Activated T-cell treated with anti-CD3 and anti-CD28 coated beads, Interleukin-2, amount 50 U/mL, for 24 hours (primary cell): ENCODE measurements at places on chromosomes 11 and 22.

GRCh38 chr11:133134314-133135173, 397.8 kb downstream of the OPCML start:
- DNase-seq, result peak; percentile 38

GRCh38 chr22:38724926-38725571, 19.3 kb downstream of the GTPBP1 start:
- no peak for DNase-seq

GRCh38 chr11:64690235-64690634, 32.8 kb downstream of the NRXN2 start:
- DNase-seq, result no peak

- no peak for DNase-seq
Measured at GRCh38 chr11:76783294-76783895, at the start of gene TSKU. TSKU (plus strand) TSS chr11:76783356; CDS start chr11:76795617, 12,261 bp downstream.

DNA sequence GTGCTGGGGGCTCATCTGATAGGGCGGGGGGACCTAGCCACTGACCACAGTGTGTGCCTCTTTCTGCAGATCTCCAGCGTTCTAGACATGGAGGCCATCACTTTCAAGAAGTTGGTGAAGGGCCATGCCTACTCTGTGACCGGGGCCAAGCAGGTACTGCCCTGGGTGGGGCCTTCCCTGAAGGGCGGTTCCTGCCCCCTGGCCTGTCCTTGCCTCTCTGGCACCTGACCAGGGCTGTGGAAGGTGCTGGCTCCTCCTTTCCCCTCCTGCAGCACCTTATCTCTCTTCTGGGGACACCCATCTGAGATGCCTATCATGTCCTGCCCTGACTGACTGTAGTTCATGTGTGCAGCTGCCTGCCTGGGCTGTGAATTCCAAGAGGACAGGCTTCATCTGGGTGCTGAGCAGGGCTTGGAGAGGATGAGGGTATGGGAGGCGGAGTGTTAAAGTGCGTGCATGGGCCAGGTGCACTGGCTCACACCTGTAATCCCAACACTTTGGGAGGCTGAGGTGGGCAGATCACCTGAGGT, 5.5 kb downstream of the CAPN1 start:
- no peak for DNase-seq

GRCh38 chr11:7688238-7688826, 15.0 kb upstream of the CYB5R2 start:
- DNase-seq, result no peak

DNA sequence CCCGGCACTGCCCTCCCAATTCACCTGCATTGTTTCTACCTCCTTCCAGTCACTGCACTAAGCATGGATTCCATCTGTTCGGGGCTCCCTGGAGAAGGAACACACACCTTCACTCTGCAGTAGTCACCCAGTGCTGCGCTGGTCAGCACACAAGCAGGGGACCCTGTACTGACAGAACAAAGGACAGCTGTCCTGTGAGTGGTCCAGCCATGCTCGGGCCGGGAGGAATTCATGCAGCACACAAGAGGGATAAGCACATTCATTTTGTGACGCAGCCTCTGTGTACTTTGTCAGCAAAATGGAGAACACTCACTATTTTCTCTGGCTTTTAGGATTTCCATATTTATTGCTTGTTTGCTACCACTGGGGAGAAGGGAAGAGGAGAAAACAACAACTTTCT, 167.3 kb downstream of the NTM start:
- no peak for DNase-seq

- DNase-seq, result peak; percentile 73
Measured at GRCh38 chr11:77082838-77083565, 16.2 kb downstream of the CAPN5 start.

GRCh38 chr11:3193373-3194015, 25.1 kb downstream of the MRGPRG start:
- DNase-seq, result peak; percentile 22

GRCh38 chr11:35134403-35135148, 4.4 kb upstream of the CD44 start:
- no peak for DNase-seq

DNA sequence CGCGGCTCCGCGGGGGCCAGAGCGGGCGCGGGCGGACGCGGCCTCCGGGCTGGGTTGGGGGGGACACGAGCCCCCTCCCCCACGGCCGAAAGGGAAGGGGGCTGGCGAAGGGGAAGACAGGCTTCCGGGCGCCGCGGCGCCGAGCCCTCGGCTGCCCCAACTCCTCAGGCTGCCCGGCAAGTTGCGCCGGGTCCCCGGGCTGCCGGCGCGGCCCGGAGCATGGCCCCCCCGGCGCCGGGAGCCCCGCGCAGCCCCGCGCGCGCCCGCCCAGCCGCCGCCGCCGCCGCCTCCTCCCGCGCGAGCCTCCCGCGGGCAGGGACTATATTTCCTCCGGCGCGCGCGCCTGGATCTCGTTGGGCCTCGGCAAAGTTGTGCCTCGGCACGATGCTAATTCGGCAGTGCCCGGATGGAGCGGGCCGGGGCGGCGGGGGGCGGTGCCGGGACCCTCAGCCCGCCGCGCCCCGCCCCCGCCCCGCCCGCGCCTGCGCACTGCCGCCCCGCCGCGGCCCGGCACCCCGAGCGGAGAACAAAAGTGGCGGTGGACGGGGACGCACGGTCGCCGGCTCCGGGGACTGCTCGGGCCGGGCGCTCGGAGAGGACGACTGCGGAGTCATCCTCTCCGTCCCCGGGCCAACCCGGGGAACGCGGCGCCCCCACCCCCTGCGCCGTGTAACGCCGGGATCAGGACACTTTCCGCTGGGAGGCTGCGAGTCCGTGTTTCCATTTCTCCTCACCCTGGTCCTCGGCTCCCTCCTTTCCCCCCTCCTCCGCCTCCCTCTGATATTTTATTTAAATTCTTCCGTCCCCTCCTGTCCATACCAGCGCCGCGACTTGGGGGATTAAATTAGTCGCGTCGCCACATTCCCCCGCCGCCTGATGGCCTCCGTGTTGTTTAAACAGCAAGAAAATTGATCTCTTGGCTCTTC, at the start of gene PHF21B:
Gene PHF21B (minus strand): TSS at position 400 of the 926 bp plus-strand sequence. CDS start 456 bp downstream, outside the sequence.
- DNase-seq, result peak; percentile 55

GRCh38 chr11:117663821-117664220, 133.2 kb downstream of the DSCAML1 start:
- DNase-seq, result no peak

DNA sequence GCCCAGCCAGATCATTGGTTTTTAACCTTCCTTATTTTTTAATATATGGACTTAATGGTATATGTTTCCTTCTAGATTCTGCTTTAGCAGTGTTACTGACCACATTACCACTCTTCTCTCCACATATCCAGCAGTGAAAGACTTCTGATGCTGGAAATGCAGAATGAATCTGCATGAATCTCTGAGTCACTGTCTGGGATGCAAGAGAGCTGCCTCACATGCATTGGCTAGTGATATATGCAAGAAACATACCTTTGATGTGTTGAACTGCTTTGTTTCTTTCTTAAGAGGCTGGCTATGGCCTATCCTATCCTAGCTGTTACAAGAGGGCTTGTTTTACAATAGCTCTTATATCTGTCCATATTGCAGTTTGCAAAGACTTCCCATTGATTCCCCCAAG, 16.6 kb upstream of the AMPD3 start:
- DNase-seq, result no peak

DNA sequence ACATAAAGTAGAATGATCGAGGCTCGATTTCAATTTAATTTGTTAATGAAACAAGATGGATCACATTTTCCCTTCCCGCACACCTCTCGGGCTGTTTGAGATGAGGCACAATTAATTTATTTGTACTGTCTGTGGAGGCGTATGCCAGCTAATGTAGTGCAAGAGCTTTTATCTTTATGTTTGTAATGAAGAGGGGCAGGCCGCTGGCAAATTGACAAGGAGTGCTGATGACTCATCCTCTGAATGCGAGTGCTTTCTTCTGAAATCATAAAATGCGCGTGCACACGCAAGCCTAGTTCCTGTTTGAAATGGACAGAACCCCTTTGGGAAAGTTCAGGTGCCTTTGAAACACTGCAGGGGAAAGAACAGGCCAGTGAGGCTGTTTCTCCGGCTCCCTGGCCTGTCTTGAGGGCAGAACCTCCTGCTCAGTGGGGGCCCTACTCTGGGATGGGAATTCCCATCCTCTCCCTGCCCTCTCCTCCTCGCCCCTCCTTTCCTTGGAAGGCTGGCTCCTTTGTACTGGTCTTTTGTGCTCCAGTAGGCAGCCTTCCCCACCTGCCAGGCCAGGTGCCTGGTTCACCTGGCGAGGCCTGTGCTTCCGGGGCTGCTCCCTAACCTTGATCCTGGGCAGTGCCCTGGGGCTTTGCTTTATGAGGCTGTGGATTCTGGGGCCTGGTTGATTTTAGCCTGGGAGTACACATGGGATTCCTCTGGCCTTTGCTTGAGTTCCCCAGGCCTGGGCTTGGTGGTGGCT, 50.3 kb downstream of the TEAD1 start:
- no peak for DNase-seq

DNA sequence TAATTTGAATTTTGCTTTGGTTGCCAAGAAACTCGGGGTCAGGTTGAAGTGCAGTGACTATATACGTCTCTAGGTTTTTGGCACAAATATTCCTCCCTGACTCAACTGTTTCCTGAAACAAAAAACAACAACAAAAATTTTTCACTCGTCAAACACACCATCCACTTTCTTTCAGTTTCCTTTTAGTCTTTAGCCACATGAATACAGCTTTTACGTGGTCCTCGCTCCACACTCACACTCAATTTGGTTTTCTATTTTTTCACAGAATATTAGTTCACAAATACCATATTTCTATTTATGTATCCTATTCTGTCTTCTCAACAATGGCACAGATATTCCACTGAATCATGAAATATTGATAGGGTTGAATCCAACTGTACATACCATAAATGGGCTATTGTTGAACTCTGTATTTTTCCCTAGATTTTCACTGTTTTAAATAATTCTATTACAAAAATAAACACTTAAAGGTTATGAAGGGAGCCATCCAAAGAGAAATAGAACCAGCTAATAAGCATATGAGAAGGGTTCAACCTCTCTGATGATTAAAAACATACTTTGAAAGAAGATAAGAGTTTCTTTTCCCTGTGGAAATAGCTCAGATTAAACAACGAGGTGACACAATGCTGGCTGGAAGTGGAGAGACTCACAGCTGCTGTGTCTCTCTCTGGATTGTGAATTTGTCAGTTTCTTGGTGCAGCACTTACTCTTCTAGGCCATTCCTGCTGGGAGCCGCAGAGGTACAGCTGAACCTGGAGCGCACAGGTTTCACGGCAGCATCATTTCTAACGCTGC, 5.1 kb upstream of the FBLN1 start:
- no peak for DNase-seq

GRCh38 chr11:3380706-3381545, 2.0 kb upstream of the ZNF195 start:
- no peak for DNase-seq

GRCh38 chr11:92794783-92795182, 174.7 kb upstream of the MTNR1B start:
- DNase-seq, result no peak

GRCh38 chr11:132427611-132428010, 1057.2 kb downstream of the NTM start:
- DNase-seq, result no peak

DNA sequence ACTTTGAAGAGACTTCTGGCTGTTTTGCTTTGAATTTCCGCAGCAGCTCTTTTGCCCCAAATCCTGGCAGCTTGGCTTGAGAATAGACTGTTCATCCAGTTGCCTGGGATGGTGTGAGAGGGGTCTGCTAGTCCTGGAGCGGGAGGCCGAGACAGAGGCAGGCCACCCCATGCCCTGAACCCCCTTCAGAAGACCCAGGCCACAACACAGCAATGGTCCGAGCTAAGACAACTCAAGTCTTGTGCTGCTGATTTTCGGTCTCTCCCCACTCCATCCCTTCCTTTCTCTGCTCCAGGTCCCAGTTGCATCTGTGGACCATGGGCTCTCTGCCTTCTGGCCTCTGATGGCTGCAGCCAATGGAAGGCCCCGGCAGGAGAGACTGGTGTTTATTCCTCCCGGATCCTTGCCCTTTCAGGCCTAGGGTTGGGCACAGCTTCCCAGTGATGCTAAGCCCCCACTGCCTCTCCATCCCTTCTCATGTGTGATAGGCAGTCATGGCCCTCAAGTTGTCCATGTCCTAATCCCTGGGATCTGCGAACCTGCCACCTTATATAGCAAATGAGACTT, 31.9 kb upstream of the TP53I11 start:
- peak; percentile 8 for DNase-seq
